Caudate nucleus (tissue), 63 donors: ENCODE measurements at places on chromosomes 1 and 21.

DNA sequence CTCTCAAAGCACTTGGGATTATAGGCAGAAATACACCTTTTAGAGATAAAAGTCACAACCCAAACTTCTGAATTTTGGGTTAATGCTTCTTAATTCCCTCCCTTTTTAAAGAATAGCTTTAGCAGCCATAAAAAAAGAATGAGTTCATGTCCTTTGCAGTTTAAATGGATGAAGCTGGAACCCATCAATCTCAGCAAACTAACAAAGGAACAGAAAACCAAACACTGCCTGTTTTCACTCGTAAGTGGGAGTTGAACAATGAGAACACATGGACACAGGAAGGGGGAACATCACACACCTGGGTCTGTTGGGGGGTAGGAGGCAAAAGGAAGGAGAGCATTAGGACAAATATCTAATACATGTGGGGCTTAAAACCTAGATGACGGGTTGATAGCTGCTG lies 55.8 kb downstream of the SLC27A3 start:
- DNase-seq, result no peak

DNA sequence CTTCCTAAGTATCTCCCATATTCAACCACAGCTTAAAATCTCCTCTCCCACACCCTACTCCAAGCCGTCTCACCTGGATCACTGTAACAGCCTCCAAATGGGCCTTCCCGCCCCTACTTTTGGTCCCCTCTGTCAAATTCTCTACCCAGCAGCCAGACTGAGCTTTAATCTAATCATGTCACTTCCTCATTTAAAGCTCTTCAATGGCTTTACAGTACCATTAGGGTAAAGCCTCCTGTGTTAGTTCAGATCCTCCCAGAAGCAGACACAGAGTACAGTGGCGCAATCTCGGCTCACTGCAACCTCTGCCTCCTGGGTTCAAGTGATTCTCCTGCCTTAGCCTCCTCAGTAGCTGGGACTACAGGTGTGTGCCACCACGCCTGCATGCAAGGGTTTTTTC lies 46.8 kb upstream of the PSEN2 start:
- DNase-seq, result no peak

GRCh38 chr1:226664413-226665101 lies 74.5 kb downstream of the ITPKB start:
- no peak for DNase-seq

DNA sequence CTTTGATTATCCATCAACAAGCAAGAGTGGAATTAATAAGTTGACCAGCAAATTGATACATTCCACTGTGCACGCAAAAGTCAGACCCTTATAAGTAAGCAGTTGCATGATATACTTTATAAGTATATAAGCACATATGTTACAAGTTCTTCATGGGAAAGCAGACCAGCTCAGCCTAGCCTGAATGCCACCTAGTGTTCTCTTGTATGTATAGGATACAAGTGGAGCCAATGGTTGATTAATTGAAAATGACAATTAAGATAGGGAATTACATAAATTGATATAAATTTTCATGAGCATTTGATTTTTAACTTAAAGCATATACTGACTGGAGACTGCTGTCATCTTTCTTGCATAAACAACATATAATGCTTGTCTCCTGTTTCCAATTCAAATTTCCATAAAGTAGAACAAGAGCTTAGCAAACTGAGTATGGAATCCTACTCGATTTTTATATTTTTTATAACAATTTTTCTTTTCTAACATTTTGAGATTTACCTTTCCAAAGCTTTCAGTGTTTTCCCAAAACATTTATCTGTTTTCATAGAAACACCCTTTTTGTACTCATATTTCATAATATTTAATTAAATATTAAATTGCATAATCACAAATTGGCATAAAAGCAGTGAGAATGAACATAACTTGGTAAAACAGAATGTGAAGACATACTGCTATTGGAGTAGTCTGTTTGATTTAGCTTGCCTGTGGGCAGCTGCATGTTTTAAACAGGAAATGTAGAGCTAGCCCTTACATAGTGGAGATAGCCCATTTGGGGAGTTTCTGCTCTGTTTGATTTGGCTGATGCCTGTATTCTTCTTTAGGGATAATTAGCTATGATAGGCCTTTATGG lies 62.8 kb downstream of the MAGI3 start:
- DNase-seq, result no peak

DNA sequence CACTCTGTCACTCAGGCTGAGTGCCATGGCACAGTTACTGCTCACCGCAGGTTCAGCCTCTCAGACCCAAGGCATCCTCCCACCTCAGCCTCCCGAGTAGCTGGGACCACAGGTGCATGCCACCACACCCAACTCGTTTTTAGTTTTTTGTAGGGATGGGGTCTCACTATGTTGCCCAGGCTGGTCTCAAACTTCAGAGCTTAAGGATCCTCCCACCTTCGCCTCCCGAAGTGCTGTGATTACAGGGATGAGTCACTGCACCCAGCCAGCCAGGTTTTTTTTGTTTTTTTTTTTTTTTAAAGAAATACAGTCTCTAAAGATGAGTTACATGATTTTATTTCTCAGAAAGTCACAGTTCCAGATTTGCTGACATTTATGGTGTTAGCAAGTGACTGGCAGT lies 29.0 kb downstream of the BACE2 start:
- DNase-seq, result no peak

- no peak for DNase-seq
Observed at GRCh38 chr1:27527223-27527889, 37.4 kb upstream of the WASF2 start.

GRCh38 chr1:159307346-159308020 lies 5.3 kb downstream of the FCER1A start:
- DNase-seq, result no peak

GRCh38 chr1:90768098-90768497 lies 51.0 kb upstream of the BARHL2 start:
- DNase-seq, result no peak

GRCh38 chr1:56816264-56816663 lies 2.9 kb downstream of the FYB2 start:
- no peak for DNase-seq

- no peak for DNase-seq
Observed at GRCh38 chr1:186155594-186155993, 219.5 kb downstream of the TPR start.

DNA sequence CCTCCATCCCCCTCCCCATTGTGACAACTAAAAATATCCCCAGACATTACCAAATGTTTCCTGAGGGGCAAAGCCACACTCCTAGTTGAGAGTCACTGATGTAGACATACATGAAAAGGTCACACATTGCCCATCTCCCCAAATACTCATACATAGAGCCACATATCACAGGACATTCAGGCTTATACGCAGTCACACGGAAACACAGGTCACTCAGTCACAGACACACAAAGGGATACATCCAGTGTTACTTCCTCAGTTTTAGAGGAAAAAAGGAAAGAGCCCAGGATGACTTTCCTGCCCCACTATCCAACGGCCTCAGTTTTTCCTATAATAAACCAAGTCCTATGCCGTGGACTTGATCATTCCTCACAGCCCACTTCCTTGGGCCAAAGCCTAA lies 1.9 kb downstream of the SLC39A1 start:
- DNase-seq, result no peak
